ENCODE measurements at places on chromosomes 2 and 18. TPM values are rescaled to one million over a fixed set of nuclear protein-coding genes. Genes with fewer than 3 reads are reported as not detected.

The TWIST2 gene
- total RNA-seq, result 13.4 TPM

The EML6 gene
- total RNA-seq, result 3.4 TPM

The KCNJ3 gene
- total RNA-seq, result 0.38 TPM

The CXCR2 gene
- 1.1 TPM for total RNA-seq

The IL36RN gene
- not detected for total RNA-seq

The POMC gene
- 0.31 TPM for total RNA-seq

The SCYGR8 gene
- not detected for total RNA-seq

DNA sequence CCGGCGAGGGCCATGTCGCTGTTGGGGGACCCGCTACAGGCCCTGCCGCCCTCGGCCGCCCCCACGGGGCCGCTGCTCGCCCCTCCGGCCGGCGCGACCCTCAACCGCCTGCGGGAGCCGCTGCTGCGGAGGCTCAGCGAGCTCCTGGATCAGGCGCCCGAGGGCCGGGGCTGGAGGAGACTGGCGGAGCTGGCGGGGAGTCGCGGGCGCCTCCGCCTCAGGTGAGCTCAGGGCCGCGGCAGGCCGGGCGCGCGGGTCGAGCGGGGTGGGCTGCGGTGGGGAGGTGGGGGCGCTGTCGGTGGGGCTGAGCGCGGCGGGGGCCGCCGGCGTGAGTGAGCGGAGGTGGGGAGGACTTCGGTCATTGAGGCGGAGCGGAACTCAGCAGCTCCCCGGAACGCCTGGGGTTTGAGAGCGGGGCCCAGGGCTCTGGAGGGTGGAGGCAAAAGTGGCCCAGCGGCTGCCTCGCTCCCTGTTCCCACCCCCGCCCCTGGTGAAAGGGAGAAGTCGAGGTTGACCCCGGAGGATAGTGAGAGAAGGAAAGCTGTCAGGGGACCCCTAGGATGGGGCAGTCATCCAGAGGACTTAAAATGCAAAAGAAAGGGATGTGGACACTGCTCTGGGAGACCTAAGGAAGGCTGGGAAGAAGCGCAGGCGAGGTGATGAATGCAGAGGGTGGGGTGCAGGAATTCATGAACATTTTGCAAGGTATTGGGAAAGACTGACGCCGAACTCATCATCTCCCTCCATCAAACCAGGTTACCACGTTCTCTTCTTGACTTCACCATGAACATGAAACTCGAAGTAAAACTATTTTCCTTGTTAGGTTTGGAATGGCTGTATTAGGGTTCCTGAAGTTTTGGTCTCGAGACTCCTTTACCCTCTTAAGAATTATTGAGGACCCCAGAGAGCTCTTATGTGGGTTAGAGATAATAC lies 633 bp downstream of the MALT1 start:
- DNase-seq, result no peak

- no peak for DNase-seq
Measured at GRCh38 chr2:69298261-69298660, 88.8 kb downstream of the GFPT1 start.

DNA sequence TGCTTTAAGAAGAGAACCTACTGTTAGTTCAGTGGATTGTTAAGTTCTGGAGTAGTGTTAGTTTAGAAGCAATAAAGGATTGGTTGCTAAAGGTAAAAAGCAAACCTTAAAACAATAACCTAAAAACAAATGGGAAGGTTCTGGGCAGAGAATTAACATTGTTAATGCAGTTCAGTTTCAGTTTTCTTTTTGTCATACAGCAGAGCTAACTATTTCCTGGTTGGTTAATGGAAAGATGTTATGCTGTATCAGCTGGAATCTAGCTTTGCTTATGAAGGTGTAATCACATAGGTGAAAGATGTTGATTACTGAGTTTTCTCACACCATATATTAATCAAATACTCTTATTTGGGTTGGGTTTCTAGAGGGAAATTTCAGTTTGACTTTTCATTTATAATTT lies 23.8 kb downstream of the SMAD4 start:
- DNase-seq, result no peak

DNA sequence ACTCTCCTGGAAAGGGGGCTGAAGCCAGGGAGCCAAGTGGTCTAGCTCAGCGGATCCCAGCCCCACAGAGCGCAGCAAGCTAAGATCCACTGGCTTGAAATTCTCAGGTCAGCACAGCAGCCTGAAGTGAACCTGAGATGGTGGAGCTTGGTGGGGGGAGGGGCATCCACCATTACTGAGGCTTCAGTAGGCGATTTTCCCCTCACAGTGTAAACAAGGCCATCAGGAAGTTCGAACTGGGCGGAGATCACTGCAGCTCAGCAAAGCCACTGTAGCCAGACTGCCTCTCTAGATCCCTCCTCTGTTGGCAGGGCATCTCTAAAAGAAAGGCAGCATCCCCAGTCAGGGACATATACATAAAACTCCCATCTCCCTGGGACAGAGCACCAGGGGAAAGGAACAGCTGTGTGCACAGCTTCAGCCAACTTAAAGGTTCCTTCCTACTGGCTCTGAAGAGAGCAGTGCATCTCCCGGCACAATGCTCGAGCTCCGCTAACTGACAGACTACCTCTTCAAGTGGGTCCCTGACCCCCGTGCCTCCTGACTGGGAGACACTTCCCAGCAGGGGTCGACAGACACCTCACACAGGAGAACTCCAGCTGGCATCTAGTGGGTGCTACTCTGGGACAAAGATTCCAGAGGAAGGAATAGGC lies 282.3 kb upstream of the EPC2 start:
- DNase-seq, result no peak

DNA sequence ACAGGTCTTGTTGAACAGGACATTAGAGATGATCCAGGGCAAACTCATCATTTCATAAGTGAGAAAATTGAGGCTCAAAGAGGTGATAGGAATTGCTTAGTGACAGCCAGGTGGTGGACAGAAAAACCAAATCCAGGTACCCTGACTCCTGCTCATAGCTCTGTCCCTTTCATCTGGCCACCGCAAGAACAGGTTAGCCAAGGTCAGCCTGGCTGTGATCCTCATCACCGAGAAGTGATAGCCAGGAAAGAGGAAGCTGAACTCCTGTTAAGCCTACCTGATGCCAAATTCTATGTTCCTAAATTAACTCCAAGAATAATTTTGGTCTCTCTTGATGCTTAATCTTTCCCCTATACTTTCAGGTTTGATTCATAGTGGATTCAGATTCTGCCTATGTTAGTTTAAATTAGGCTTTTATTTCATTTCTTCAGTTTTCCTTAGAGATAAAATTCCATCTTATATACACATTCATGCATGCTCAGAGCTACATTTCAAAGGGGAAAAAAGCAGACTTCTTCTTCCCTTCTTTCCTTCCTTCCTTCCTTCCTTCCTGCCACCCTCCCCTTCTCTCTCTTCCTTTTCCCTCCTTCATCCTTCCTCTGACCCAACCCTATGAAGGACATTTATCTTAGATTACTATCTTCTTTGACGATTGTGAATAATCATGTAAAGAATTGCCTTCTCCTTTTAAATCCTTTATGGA lies 17.3 kb upstream of the CRIM1 start:
- no peak for DNase-seq

- DNase-seq, result no peak
Measured at GRCh38 chr18:42527766-42528165, 572.7 kb downstream of the PIK3C3 start.

DNA sequence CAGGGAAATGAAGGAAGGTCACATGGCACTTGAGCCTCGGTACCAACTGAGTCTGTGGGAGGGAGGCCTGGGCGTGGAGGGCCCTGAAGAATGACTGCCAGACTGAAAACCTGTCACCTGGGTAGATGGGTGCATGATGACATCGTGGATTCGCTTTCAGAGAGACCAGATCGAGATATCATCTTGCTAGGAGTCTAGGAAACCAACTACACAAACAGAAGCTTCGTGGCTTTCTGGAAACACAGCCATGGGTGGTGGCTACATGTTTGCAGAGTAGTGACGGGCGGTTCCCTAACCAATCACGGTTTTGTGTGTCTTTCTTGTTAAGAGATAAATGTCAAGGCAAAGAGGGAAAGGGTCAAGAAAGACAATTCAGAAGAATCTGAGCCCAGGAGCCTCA lies 155.0 kb downstream of the EIPR1 start:
- DNase-seq, result no peak

DNA sequence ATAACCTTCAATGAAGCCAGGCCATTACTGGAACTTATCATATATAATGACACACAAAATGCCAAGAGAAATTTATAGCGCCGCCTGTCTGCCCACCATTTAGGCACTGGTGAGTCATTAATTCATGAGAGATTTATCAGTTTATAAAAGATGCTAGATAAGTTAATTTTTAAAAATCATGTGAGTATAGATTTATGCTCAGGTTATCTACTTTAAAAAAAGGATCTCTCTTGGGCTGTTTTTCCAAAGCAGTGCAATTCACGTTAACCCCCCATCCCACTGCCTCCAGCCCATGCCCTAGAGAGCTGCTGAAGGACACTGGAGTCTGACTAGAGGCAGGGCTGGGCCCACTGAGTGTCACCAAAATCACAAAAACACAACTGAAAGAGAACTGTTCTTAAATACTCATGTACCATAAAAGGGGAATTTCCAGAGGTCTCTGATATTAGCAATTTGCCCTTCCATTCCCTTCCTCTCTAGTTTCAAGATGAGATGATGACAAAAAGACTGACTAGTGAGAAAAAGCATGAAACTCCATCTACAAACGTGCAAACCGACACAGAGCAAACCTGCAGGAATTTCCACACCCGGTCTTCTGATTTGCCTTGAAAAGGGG lies 160.8 kb downstream of the BCL2 start:
- no peak for DNase-seq
